ENCODE measurements at places on chromosomes 11 and 22.

- DNase-seq, result no peak
Measured at GRCh38 chr22:19118329-19118880, 3.8 kb downstream of the DGCR2 start.

DNA sequence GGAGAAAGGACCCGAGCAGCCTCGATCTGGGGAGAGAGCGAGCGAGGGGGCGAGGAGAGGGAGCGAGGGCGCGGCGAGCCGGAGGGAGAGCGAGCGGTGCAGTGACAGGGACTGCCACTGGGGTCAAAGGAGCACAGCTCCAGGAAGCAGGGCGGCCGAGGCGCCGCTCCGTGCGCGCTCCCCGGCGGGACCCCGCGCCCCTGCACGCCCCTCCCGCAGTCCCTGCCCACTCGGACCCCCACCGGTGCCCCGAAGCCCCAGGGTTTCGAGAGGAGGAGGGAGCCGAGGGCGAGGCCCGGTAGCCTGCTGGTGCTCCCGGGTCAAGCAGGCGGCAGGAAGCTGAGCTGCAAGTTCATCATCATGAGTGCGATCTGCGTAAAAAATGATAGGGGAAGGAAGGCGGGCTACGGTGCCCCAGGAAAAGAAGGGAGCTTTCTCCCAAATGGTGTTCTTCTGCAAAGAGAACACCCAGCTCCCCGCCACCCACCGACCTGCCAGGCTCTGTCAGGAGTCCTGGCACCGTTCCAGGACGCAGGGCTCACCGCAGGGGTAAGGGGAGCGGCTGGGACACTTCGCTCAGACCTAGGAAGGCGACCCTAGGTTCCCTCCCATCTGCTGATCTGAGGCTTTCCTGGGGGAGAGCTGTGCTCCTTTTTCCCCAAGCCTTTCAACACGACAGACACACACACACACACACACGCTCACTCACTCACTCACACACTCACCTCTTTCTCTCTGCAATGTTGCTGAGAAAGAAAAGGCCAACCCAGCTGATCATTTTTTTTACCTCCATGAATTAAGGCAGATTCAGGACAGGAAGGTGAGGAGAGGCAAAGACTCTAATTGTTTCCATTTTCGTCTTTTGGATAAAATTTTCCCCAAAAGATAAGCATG lies at the start of gene MPPED2:
MPPED2 (minus strand) TSS at position 103 of the 894 bp plus-strand sequence. CDS start 5,980 bp downstream, outside the sequence.
- DNase-seq, result no peak

- peak; percentile 83 for DNase-seq
Measured at GRCh38 chr22:41022470-41023298, 69.7 kb upstream of the EP300 start.

DNA sequence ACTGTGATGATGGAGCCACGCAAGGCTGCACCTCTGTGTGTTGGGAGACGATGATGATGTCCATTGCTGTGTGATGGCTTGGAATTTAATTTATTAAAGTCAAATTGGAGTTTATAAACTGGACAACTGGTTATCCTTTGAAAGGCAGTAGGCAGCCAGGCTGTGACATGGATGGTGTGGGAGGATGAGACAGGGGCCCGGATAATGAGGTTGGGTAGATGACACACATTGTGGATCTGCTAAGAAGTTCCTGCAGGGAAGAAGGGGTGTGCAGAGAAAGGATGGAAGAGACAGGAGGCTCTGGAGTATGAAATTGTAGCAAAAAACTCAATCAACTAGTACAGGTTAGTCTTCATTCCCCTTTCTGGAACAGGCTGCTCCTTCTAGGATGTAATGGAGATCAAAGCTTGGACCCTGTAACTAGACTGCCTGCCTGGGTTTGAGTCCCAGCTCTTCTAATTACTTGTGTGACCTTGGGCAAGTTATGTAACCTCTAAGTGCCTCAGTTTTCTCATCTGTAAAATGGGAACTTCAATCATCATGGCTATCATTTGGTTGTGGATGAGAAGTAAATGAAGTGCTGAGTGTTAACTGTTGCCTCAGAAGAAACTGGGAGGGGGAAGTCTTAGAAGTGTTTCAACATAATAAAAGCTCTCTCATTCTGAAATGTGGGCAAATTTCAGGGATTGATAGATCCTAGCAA lies 4.2 kb upstream of the HINFP start:
- no peak for DNase-seq

DNA sequence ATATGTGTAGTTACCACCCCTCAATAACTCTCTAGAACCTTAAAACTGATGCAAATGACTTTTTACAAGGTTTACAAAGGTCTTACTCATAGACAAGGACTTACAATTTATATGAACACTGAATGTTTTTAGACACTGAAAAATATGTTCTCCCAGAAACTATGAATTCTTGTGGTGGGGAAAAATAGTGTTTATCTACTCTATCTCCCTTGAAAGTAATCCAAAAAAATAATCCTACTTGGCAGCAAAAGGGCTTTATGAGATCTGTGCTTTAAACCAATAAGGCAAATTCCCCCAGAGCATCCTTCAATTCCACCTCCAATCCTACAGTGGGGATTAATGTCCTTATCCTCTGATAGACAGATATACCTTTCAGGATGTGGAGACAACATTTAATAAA lies 1984.1 kb upstream of the RAG2 start:
- DNase-seq, result no peak

DNA sequence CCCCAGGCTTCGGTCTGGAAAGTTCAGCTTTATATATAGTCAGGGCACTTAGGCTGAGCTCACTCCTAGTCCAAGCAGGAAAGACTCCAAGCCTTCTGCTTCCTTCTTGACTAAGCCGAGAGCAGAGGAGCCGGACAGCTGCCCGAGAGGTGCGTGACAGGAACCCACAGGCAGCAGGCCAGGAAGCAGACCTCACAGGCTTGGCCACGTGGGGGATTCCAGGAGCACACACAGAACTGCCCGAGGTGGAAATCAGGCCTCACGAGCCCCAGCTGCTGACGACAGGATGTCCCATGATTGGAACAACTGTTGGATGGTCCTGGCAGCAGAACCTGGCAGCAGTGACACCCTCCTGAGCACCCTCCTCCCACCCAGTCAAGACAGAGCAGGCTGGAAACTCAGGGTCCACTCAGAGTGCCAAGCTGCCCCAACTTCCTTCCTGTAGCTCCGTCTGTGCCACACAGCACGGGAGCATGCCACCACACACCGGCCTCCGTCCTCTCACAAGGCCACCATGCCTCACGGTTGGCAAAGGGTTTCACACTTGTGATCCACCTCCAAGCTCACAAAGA lies 5.4 kb downstream of the PLA2G6 start:
- no peak for DNase-seq

- DNase-seq, result no peak
Measured at GRCh38 chr11:112315057-112315720, 54.5 kb upstream of the PLET1 start.

GRCh38 chr11:62409831-62410230 lies 9.0 kb upstream of the SCGB1A1 start:
- no peak for DNase-seq

DNA sequence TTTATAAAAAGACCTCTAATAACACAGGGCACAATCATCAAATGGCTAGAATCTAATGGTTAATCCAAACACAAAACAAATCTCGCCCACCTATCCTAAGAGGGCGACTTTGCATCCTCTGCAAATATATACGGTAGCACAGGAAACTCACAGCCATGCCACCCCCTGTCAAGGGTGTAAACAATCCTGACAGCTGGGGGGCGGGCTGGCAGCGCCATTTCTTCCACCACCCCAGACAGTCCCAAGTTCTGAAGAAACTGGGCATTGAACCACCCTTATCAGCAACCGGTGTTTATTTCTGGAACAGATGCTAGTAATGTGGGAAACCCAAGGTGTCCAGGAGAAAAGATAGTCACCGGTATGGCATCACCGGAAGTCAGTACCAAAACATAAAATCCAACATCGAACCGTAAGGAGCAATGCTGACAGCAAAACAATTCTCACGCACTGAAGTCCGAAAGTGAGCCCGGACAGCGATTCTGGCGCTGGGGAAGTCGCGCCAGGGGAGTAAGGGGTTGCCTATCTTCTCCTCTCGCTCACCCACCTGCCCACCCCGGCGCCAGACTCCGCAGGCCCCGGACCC lies 825 bp downstream of the FBXO3 start:
- DNase-seq, result peak; percentile 23

Data from CD4-positive, alpha-beta T cell treated with Interleukin-6 at 100 ng/mL for 8 hours (primary cell).